ENCODE measurements at places on chromosomes 4 and X.

- DNase-seq, result no peak
Observed at GRCh38 chr4:174672276-174672675, 150.0 kb upstream of the HPGD start.

DNA sequence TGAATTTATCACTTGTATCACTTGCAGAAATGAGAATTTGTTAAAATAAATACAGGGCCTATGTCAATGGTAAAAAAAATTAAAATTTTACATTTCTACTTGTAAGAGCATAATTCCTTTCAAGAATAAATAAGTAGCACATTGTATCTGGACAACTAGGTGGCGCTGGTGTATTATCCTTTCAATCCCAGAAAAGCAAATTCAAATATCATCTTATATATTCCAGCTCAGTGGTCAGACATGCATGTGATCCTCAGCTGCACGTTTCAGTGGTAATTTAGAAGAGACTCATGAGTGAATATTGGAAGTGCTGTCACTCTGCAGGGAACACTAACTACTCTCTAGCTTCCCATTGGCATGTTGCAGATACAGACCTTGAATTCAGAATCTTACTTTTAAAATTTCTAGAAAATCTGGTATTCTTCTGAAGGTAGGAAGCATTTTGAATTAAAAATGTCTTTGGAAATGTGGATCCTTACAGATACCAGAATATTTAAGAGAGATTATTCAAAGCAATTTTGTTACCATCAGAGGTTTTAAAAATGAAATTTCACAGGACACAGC lies 1414.7 kb upstream of the TENM3 start:
- peak; percentile 88 for DNase-seq

DNA sequence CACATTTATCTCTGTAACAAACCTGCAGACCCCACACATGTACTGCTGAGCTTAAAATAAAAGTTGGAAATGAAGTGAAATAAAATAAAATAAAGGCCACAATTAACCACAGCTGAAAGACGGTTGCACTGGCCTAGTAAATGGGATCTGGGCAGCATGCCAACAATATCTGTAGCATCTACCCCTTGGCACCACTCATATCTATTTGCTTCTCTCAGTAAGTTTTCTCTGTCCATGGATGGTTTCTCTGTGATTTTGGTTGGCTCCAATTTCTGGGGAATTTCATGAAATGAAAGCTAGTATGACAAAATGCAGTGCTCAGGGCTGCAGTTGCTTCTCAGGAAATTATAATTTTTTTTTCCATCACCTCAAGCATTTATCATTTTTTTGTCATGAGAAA lies 172.0 kb upstream of the IL15 start:
- DNase-seq, result peak; percentile 67

DNA sequence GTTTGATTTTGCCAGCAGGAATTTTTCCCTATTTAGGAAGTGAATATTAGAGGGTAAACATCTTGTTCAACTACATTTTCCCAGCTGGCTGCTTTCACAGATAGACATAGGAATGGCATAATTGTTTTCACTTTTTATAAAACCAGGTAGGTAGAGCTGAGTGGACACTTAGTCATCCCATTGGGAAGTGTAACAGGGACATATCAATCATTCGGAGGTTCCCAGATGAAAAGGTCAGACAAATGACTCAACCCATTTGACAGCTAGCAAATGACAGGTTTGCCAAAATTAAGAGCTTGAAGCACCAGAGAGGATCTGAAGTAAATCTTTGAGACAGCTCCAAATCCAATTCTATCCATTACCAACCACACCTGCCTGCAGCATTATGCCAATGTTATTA lies 205.3 kb downstream of the SLC39A8 start:
- DNase-seq, result no peak

DNA sequence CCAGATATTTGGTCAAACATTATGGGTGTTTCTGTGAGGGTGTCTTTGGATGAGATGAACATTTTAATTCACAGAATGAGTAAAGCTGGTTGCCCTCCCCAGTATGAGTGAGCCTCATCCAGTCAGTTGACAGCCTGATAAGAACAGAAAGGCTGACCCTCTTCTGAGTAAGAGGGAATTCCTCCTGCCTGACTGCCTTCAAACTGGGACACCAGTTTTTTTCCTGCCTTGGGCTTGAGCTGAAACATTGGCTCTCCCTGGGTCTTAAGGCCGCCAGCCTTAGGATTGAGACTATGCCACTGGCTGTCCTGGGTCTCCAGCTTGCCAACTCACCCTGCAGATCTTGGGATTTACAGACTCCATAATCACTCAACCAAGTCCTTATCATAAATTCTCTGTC lies 14.5 kb upstream of the MAML3 start:
- DNase-seq, result no peak

DNA sequence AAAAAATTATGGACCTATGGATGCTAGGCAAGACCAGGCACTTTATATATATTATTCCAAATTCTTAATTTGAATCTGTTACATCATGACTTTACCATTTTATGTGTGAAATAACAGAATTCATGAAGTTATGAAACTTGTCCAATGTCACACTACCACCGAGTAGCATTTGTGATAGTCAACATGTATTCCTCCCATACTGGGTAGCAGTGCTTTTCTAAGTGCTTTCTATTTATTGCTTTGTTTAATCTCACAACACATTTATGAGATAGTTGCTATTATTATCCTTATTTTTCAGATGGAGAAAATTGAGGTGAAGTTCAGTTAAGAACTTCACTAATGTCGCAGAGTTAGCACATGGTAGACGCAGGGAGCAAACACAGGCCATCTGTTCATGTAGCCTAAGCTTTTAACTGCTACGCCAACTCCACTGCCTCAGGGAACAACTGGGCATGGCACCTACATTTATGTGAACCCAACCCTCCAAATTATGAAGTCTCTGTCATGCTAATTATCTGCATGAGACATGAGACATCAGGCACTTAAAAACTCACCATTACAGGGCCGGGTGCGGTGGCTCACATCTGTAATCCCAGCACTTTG lies 20.8 kb downstream of the GUCY1A1 start:
- DNase-seq, result no peak

- DNase-seq, result no peak
Observed at GRCh38 chr4:176843710-176844109, 51.0 kb upstream of the VEGFC start.

GRCh38 chrX:34300871-34301270 lies 168.8 kb upstream of the FAM47A start:
- peak; percentile 41 for DNase-seq

DNA sequence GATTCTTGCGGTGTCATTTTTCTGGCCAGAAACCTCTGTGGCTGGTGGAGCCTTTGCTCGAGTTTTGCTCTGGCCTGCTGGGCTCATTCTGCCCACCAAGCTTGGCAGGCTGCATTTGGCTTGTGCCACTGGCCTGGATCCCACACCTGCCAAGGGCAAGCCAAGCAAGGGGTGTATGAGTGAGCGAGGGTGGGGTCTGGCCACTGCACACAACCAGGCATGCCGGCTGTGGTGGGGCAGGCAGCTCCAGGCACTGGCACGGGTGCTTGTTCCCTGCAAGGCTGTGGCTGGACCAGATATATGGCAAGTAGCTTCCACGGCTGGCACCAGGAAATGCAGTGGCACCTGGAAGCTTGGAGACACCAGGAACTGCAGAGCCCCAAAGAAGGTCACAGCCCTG lies 68.6 kb upstream of the PPP3CA start:
- no peak for DNase-seq

GRCh38 chr4:45453258-45453853 lies 670.5 kb downstream of the GABRG1 start:
- DNase-seq, result peak; percentile 44

GRCh38 chr4:182578402-182578801 lies 335.2 kb downstream of the TENM3 start:
- DNase-seq, result no peak

DNA sequence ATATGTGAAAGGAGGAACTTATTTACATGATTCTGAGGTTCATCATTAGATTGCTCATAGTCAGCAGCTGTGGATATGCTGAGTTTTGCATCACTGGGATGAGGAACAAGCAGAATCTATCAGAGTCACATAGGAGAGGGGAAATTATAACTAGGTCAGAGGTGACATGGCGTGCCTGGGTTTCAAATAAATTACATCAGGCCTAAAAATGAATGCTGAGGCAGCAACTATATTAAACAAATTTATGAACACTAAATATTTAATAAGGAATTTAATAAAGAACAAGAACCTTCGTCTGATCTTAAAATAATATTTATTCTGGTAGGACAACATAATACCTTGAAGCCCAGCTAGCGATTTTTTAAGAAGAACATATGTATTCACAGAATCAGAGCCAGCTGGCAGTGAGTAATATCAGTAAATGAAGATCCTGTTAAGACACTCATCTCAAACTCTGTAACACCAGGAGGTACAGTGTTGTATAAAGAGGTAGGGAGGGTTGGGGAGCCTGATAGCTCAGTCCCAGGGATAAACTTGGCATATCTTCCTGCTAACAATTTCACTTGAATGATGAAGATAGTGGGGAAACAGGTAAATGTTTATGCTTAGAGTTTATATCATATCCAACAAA lies 60.9 kb upstream of the HS3ST1 start:
- peak; percentile 62 for DNase-seq

DNA sequence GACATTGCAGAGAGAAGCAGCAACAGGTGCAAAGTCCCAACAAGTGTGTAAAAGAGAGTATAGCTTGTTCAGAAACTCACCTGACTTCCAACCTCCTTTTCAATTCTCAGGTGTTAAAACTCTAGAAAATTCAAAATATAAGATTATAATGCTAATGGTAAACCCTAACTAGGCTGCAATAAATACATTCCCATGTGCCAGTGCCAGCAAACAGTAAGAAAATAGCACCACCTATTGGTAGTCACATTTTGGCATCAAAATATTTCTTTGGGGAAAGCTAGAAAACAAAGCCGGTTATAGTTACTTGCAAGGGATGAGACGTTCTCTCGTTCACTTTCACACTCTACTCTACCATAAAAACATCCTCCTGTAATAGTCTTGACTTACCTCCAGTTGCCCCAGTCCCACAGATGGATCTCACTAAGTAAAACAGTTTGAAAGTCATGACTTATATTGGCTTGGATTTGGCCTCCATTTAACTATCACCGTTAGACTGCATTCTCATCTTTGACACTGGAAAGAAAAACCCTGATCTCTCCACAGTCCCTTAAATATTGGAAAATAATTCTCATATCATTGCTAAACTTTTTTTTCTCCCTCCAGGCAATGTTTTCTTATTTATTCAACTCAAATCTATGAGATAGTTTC lies 9.6 kb downstream of the BMP3 start:
- DNase-seq, result peak; percentile 82

DNA sequence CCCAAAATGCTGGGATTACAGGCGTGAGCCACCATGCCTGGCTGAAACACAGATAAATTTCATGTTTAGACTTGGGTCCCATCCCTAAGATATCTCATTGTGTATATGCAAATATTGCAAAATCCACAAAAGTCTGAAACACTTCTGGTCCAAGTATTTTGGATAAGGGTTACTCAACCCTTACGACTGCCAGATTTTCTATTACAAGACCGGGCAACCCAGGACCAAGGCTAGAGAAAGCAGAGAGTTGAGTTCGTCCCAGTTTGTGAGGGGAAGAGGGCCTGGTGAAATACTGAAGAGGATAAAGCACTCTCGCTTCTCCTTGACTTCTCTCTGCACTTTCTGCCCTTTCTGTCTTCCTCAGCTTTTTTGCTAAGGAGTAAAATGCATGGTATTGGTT lies 34.5 kb downstream of the ZFX start:
- no peak for DNase-seq

GRCh38 chrX:148574237-148574973 lies 74.0 kb downstream of the AFF2 start:
- DNase-seq, result no peak

DNA sequence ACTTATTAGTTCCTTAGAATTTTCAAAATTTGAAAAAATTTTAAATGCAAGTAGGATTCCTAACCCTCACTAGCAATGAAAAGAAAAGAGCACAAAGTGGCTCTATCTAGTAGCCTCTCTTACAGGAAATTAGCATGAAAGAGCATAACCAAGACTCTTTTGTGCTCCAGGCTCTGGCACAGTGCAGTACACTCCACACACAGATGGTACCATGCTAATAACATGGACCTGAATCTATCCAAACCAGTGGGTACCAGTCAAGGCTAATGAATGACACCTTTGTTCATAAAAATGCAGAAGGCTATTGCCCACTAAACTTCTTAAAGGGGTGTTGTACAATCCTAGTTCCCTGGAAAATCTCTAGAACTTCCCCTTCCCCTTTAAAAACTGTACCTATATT lies 119.0 kb downstream of the MANBA start:
- DNase-seq, result no peak

- DNase-seq, result no peak
Observed at GRCh38 chrX:55206162-55206941, 13.8 kb upstream of the PAGE5 start.

GRCh38 chrX:52280812-52281211 lies 88.0 kb upstream of the XAGE2 start:
- no peak for DNase-seq

GRCh38 chr4:61003301-61003700 lies 196.8 kb upstream of the ADGRL3 start:
- DNase-seq, result no peak

DNA sequence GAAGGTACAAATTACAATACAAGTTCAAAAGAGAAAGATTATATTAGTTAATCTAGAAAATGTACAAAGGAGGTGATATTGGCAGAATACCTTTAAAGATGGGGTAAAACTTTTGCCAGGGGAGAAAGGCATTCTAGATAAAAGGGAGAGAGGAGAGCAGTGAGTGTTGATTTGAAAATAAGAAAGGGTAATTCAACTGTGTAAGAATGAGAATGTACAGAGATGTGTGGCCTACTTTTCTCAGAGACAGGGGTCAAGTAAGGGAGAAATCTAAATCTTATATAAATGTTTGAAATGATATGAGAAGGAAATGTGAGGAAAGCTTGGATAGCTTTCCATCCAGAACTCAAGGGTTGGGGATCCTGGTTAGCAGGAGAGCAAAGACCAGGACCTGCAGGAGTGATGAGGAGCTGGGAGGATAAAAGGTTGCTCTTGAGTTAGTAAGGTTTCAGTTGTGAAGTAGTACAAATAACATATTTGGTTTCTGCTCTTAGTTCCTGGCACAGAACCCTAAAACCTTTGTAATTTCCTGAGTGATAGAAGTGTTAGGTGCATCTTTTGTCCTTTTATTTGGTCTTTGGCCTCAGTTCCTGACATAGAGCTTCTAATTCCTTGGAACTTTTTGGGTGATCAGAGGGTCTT lies 489.9 kb downstream of the INPP4B start:
- DNase-seq, result no peak

DNA sequence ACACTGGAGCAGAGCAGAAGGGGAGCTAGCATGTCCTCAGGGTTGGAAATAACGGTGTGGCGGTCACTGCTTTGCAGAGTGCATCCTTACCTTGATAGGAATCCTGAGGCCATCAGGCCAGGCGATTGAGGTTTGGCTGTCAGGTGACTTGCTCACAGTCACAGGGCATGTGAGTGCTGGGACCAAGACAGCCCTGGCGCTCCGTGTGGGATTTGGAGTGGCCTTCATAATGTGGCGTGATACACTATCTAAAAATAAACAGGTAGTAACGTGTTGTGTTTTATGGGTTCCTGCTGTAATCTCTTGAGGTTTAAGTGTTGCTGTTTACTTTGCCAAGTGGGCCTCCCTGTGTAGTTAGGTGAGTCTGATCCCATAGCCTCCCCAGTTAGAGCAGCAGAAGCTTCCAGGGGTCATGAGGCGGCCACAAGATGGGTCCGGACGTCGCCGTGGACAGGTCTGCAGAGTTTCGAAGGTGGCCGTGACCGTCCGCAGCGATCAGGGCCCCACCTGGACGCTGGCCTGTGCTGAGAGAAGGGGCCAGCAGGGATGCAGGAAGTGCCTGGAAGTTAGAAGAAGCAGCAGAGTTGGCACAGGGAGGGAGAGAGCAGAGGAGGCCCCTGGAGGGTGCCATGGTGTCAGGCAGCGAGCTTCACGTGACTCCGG lies 27.7 kb downstream of the RGS12 start:
- DNase-seq, result no peak
